AG04449 (cell line): ENCODE measurements at places on chromosomes 5 and 9.
A peak's percentile ranks its signal among the peaks of the same experiment; 100 is the strongest.

DNA sequence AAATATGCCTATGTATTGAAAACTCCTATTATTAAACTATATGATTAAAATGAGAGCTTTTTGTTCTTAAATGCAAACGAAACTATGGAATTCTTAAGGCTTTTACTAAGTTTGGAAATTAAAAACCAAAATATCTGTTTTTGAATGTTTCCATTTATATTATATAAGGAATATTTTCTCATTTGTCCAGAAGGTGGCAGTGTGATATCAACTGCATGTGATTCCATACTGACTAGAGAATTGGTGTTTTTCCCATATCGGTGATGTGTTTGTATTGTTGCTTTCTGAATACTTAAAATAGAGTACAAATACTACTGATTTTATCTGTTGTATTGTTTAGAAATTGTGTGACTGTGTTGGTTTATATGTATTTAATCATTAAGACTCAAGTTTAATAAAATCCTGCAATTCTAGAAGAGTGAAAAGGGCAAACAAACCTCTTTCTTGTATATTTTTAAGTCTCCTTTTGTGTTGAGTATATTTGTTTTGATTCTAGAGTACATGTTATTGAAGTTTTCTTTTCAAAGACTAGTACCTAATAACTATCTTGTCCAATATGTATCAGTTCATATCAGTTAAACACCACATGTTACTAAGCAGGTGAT lies 320.8 kb downstream of the CCDC171 start:
- no peak for DNase-seq

DNA sequence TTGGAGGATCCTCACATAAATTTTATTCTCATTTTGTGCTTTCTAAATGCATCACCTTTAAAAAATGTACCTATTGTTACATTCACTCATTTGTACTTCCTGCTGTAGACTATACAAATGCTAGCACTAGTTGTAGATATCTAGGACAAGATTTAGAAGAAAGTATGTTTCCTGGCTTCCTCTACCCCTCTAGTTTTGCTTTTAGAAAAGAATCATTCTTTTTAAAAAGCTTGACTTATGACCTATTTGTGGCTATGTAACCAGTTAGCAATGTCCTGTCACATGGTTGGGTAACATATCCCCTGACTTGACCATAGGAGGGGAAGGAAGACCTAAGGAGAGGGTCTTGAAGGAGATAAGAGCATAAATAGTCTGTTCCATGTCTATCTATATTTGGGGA lies 13.3 kb downstream of the CAMK4 start:
- DNase-seq: no peak

DNA sequence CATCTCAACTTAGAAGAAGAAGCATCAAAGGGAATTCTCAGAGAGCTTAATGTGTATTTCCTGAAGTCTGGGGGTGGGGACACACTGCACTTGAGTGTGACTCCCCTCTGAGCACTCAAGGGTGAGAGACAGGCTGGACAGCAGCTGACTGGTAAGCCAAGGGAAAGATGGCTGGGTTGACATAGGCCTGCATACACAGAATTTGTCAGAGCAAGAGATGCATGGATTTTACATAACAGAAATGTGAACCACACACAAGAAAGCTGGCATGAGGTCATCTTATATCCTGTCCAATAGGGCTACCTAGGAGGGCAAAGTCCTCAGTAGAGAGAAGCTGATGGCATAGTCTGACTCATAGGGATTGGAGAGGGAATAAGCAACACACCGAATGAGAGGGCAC lies 114.3 kb upstream of the EPB41L4A start:
- DNase-seq: no peak

- DNase-seq: no peak
These were observed 161.0 kb downstream of the ISL1 start for GRCh38 chr5:51544031-51544785.

- no peak for DNase-seq
These were observed 5.0 kb downstream of the DCTN4 start for GRCh38 chr5:150753863-150754262.

DNA sequence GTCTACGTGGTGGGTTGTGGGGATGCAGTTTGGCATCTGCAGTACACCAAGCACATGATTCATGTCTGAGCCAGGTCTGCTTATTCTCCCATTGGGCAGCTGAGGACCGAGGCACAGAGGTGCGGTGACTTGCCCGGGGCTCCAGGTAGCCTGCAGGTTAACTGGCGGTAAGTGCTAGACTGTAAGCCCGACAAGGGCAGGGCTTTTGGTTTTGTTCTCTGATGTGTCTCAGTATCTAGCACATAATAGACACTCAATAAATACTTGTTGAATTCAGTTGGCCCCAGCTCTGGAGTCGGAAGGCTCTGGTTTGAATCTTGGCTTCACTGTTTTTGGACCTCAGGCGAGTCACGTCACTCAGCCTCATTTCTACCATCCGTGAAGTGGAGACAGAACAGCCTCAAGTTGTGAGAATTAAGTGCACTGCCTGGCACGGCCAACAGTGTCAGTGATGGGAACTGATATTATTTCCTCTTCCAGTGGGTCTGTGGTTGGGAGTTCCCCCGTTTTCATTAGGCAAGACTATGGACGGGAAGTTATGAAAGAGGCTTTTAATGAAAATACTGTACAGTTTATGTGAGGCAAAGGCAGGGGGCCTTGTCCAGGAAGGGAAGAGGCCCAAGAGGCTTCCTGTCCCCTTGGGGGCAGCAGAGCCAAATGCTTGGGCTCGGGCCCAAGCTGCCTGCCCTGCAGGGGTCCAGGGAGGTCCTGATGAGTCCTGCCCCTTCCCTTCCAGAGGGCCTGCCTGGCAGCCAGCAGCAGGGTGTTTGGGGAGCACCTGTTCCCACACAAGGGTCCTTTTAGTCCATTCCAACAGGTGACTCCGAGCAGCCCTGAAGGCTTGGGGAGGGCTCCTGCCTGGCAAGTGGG lies 3.3 kb downstream of the PRELID1 start:
- no peak for DNase-seq

- DNase-seq: no peak
These were observed 144.7 kb downstream of the APBA1 start for GRCh38 chr9:69527454-69527853.

- no peak for DNase-seq
These were observed 1638.5 kb upstream of the C9orf72 start for GRCh38 chr9:29211580-29212396.

GRCh38 chr5:135393229-135393628 lies 5.8 kb downstream of the MACROH2A1 start:
- DNase-seq: no peak

DNA sequence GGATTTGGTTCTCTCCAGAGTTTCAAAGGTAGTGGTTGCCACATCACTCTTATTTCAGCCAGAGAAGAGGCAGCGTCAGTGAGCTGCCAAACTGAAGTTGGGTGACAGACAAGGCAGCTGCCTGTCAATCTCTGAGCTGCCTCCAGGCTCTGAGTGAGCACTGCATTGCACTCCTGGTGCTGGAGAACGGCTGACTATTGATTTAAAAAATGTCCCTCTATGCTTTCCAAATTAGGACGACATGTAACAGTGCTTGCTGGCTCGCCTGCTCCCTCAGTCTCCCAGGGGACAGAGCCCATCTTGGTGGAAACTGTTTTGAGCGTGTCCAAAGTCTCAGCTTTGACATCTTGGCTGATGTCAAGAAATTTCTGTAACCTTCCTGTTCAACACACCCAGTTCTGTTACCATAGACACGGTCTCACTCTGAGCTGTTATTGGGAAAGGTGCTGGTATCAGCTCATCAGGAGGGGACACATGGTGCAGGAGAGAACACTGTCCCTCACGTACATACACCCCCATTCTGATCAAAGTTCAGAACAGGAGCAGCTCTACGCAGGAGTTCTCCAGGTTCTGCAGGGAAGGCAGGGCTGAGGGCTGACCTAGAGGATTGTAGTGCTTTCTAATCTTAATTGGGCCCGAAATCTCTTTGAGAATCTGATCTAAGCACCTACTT lies 15.7 kb downstream of the PCDH12 start:
- DNase-seq: no peak

DNA sequence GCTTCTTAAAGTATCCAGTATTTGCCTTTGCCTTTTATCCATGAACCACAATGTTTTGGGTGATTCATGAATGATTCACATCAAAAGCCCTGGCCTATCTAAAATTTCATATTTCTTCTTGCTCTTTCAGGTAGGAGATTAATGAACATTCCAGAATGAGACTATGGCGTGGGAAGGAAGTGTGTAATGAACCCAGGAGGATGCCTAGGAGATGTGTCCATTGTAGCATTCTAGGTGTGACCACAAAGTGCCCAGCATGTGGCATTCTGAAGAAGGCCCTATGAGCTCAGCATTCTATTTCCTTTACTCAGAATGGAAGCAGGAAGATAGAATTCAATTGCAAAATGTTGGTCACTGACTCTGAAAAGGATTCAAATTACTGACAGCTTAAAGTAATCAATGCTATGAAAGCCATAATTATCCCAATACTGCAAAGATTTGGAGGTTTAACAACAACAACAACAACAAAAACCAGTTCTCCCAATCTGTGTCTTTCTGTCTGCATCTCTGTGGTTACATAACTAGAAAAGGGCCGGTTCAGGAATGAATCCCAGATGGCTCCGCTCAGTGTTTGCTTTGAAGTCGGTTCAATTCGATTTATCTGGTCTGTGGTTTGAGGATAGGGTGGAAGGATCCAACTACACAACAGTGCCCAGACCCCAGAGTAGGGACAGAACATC lies 126.7 kb downstream of the FOXD1 start:
- DNase-seq: peak; percentile 91

GRCh38 chr9:35745569-35745968 lies 3.5 kb downstream of the GBA2 start:
- no peak for DNase-seq

DNA sequence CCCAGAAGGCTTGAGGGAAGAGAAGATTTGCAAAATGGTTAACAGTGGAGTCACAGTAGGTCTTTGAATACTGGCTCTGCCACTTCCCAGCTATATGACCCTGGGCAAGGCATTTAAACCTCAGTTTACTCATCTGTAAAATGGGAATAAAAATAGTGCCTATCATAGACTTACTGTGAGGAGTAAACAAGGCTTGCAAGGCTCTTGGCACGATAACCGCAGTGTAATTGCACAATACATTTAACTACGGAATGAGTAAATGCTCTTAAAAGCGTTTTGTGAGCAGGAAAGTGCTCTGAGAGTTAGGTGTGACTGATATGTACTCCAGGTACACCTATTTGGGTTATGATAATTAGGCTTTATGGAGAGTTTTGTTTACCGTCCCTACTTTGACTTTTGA lies 8.4 kb downstream of the SLC36A3 start:
- DNase-seq: no peak

DNA sequence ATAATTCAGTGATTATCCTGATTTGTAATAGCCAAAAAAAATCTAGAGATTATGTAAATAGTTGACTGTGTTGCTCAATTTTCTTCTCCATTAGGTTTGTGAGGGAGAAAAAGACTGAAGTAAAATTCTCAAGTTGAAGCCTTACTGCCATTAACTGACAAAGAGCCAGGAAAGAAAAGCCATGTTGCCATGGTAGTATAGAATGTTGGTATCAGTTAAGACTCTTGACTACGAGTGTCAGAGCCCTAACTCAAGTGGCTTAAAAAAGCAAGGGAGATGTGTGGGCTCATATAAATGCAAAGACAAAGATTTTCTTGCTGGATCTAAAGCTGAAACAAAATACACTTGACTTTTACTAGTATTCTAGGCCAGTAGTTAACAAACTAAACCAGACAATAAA lies 571.7 kb downstream of the KCTD16 start:
- DNase-seq: no peak

DNA sequence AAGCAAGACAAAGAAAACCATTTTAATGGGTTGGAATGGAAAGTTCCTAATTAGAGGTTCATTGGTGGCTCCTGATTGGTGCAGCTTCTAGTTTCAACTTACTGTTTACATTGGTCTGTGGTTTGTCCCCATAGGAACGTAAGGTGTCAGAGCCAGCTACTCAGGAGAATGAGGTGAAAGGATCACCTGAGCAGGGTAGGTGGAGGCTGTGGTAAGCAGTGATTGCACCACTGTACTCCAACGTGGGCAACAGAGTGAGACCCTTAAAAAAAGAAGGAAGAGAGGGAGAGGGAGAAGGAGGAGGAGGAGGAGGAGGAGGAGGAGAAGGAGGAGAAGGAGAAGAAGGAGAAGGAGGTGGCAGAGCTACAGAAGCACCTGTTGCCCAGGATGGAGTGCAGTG lies 30.4 kb downstream of the KCNIP1 start:
- no peak for DNase-seq

- DNase-seq: no peak
These were observed 49.9 kb downstream of the ISL1 start for GRCh38 chr5:51433052-51433710.

GRCh38 chr5:1098986-1099597 lies 12.8 kb downstream of the SLC12A7 start:
- no peak for DNase-seq

- no peak for DNase-seq
These were observed 194.1 kb upstream of the PANK3 start for GRCh38 chr5:168773226-168773625.
